ENCODE measurements at places on chromosomes 13 and 19.

DNA sequence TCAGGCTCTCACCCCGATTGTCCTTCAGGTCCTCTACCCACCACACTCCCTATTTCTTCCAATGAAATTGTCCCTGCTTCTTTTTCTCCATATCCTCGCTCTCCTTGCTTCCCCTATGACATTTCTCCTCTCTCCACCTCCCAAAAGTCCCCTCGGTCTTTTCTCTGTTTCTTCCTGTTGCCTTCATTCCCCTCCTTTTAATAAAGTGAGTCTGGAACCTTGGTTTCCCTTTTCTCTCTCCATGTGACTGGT, 676 bp upstream of the ZNF574 start:
- DNase-seq, result no peak

GRCh38 chr13:102609696-102610095, 12.9 kb downstream of the TPP2 start:
- DNase-seq, result no peak

GRCh38 chr19:7902796-7903243, 857 bp upstream of the MAP2K7 start:
- DNase-seq, result no peak

DNA sequence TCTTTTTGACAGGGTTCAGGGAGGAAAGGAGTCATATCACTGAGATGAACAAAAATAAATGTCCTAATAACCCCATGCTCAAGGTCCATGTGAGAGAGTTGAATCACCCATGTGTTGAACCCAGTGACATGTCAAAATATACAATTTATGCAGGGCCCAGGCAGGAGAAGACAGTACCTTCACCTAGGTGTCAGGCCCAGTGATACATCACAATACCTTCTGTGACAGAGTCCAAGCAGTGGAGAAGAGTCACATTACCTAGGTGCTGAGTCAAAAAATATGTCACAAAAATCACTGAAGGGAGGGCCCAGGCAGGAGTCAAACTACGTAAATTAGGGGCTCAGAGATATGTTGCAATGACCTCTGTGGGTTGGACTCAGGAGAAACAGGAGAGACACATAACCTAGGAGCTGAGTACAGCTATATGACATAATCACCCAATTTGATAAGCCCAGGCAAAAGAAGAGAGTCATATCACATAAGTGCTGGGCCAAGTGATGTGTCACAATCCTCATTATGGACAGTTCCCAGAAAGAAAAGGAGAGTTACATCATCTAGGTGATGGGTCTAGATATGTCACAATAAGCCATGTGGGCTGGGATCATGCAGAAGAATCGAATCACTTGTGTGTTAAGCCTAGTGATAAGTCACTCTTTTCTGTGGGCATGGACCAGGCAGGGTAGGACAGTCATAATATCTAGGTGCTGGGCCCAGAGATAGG, 13.8 kb upstream of the ZNF724 start:
- DNase-seq, result no peak

DNA sequence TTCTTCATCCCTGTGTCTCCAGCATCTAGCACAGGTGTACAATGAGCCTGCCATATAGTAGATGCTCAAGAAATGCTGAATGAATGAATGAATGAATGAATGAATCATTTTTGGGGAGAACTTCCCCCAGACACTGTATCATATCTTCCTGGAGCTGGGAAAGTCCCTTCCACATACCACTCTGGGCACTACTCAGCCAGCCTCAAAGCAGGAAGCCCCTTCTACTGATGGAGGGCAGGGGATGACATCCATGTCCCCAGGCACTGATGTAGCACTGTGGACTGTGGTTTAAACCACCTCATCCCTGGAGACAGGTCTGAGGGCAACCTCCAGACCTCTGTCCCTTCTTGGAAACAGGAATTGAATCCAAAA, 4.8 kb downstream of the GNA15 start:
- DNase-seq, result no peak

DNA sequence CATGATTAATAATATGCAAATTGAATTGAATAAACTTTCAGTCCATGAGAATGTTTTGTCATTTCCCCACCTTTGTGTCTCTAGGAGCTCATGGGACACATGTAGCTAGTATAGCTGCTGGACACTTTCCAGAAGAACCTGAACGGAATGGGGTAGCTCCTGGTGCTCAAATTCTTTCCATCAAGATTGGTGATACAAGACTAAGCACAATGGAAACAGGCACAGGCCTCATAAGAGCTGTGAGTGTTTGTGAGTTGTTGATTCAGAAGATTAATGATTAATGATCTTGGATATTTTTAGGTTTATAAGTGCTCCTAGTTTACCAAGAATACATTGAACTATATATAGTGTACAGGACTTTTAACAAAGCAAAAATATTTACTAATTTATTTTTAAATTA, 30.1 kb downstream of the TPP2 start:
- DNase-seq, result no peak

DNA sequence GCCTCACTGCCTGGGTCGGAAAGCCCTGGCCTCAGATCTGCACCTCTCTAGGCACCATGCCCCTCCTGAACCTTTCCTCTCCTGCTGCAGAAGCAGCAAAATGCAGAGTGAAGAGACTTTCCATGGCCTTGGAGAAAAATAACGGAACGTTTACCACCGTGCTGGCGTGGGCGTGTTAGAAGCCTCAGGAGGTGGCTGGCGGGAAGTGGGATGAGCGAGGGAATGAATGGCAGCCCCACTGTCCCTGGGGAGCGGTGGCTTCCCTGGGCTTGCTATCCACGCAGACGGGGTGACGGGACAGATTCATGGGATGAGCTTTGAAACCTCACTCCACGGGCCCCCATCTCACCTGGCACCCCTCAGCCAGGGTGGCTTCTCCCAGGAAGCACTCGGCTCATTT, 4.3 kb downstream of the TEX29 start:
- DNase-seq, result no peak

GRCh38 chr13:61094865-61095264, 320.8 kb downstream of the PCDH20 start:
- DNase-seq, result no peak

DNA sequence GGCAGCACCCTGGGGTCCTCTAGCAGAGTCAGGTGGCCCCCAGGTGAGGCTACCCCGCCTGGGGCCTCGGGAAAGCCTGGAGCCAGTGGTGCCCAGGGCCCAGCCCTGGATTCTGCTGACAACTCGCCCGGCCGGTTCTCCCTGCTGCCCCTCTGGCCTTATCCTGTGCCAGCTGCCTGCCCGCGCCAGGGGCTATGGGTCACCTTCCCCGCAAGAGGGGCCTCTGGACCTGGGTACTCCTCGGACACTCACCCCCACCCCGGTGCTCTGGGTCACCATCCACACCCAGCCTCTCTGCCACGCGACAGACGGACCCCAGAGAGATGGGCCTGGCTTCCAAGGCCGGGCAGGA, 24.0 kb downstream of the ZBTB7A start:
- DNase-seq, result no peak
